ENCODE measurements at places on chromosomes 2 and 18.

DNA sequence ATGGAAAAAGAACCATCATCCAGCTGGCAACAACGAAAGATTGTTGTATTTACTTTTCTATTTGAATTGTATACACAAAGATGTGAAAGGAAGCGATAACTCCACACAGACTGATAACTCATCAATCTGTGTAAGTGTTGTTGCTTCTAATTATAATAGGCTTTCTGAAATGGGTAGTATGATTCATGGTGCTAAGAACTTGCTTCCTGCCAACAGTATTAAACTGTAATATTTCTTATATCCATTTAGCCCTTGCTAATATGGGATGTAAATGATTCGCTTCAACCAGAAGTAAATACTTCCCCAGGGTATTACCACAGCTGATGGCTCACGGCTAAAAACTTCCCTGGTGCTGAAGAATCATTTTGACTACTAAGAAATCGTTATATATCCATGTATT lies 70.2 kb downstream of the TMEM163 start:
- no peak for DNase-seq

GRCh38 chr2:236552581-236553363 lies 16.9 kb upstream of the ACKR3 start:
- DNase-seq, result no peak

DNA sequence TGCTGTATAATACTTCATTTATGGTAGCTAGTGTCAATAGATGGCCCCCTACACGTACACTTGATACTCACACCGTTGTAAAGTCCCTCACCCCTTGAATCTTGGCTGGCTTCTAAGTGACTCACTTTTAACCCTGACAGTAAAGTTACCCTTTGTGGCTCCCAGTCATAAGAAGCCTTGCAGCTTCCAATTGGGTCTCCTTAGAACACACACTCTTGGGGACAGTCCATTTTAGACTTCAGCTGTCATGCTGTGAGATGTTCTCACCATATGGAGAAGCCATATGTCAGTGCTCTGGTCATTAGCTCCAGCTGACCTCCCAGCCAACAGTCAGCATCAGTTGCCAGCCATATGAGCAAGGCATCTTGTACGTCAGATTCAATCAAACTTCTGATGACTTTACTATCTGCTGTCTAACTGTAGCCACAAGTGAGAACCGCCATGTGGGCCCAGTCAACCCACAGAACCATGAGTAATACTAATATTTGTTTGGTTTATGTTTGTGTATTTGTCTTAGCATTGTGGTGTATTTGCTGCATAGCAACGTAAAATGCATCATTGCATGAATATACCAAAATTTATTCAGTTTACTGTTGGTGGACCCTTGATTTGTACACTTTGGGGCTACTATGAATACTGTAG lies 68.3 kb downstream of the PTPN4 start:
- DNase-seq, result no peak

DNA sequence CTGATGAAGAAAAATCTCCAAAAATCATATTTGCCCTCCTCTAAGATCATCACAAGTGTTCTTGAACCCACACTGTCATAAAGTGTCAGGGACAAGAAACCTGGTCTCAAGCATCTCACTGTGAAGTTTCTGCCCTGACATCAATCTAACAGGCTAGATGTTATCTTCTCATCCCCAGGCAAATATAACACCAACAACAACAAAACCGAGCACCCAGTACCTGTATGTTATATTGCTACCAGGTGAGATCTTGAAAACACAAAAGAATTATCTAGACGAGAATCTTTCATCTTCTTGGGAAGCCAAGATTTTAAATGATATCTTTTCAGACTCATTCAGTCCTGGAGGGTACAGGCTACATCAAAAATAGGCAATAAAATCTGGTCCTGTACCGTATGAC lies 8.8 kb upstream of the MAP4K3 start:
- no peak for DNase-seq

GRCh38 chr2:48699348-48699930 lies 56.1 kb downstream of the LHCGR start:
- no peak for DNase-seq

DNA sequence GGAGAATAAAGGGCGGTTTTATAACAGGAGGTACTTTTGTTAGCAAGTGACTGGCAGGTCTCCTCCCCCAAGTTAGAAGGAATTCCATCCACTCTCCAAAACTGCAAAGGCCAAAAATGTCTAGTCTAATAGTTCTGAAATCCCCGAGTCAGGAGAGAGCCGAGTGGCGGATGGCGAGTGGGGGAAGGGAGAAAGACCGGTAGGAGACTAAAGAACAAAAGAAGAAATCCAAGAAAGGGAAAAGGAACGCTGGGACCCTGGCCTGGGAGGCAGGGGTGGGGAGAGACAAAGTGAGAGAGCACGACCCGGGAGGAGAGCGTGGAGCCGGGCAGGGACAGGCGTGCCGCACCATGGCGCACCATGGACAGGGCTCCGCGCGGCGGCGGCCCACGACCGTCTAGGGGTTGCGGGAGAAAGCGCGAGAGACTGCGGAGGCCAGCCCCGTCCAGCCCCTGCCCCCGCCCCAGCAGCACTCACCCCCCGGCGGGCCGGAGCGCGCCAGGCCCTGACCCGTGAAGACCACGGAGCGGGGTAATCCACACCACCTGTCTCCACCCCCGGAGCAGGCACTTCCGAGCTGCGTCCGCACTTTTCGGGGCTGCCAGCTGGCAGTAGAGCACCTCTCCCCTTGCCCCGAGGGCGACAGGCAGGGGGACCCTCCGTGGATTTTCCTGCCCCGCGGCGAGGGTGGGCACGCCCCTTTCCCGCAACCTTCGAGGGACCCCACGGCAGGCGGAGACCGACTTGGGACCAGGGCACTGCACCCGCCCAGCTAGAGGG lies 1.6 kb downstream of the CDH2 start:
- DNase-seq, result no peak

- DNase-seq, result no peak
These were observed 50.9 kb downstream of the FBLN7 start for GRCh38 chr2:112189001-112189556.

GRCh38 chr2:20111311-20112131 lies 60.1 kb upstream of the LAPTM4A start:
- no peak for DNase-seq

GRCh38 chr2:197450465-197450864 lies 2.9 kb upstream of the COQ10B start:
- DNase-seq, result no peak

GRCh38 chr2:643334-643733 lies 33.9 kb downstream of the TMEM18 start:
- DNase-seq, result no peak

GRCh38 chr2:65722028-65722778 lies 289.8 kb upstream of the SPRED2 start:
- no peak for DNase-seq

GRCh38 chr2:220143336-220143735 lies 515.9 kb downstream of the SLC4A3 start:
- DNase-seq, result peak; percentile 19

DNA sequence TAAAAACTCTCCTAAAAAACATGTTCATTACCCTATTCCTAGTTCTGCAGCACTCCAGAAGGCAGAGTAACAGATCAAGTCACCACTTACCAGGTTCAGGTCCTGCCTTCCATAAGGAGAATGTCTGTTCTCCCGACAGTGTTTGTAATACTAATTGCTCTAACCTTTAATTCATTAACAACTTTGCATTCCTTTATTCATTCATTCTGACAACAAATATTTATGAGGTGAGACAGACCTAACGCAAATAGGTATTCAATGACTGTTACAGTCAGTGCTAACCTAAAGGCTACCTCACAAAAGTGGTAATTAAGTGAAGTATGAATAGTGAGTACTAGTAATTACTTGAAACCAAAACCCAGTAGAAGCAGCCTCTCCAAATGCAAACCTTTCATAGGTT lies 224.0 kb downstream of the AFF3 start:
- no peak for DNase-seq

GRCh38 chr2:140680862-140681261 lies 1450.0 kb downstream of the LRP1B start:
- no peak for DNase-seq

DNA sequence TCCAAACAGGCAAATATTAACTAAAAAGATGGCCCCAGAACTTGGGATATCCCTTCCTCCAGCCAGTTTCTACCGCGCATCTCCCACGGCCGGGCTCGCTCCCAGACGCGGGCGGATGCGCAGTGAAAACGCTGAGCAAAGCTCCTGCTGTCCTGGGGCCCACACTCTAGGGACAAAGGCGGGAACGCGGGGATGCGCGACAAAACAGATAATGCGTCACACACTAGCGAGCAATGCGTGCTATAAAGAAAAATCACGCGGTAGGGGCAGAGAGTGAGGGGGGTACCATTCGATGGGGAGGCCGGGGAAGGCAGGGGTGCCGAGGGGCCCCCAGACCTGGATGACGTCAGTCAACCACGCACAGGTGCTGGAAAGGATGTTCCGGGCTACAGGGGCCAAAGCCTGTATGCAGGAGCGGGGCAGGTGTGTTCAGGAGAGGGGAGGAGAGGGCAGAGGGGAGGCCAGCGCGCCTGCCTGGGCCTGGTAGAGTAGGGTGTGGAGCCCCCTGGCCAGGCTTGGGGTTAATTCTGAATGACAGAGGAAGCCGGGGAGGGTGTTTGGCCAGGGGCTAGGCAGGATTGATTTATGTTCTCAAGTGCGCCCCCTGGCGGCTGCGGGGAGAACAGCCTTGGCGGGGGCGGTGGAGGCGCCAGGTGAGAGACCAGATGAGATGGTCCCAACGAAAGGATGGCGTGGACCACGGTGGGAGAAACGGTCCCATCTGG lies 14.9 kb upstream of the ITM2C start:
- DNase-seq, result no peak

DNA sequence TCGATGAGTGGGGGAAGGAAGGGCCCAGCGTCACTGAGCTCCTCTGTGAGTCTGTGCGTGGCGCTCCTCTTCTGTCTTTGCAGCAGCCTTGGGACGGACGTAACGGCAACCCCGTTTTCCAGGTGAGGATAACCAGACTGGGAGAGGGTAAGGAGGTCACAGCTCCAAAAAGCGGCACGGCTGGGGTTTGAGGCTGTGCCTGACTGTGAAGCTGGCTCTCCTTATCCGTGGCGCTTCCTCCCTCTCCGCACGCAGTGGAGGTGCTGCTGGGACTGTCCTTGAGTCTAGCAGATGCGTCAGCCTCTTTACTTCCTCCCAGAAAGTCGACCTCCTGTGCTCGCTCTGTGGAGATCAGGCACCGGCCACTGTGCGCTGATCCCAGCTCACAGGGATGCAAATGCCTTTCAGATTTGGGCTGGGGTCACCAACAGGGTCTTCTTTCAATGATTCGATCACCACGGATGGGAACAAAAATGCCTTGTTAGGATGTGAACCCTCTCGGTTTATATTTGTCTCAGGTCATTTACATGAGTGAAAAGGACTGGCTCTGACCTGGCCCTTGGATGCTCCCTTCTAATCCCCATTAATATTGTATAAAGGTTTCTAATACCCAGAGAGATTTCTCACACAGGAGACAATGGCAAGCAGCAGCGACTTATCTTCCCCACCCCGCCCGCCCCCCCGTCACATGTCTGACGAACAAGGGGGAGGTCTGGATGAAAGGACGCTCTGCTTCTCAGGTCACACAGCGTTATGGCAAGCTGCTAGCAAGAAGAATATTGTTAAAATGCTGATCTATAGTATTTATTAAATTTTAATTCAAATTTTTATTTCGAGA lies 30.1 kb upstream of the E2F6 start:
- no peak for DNase-seq

DNA sequence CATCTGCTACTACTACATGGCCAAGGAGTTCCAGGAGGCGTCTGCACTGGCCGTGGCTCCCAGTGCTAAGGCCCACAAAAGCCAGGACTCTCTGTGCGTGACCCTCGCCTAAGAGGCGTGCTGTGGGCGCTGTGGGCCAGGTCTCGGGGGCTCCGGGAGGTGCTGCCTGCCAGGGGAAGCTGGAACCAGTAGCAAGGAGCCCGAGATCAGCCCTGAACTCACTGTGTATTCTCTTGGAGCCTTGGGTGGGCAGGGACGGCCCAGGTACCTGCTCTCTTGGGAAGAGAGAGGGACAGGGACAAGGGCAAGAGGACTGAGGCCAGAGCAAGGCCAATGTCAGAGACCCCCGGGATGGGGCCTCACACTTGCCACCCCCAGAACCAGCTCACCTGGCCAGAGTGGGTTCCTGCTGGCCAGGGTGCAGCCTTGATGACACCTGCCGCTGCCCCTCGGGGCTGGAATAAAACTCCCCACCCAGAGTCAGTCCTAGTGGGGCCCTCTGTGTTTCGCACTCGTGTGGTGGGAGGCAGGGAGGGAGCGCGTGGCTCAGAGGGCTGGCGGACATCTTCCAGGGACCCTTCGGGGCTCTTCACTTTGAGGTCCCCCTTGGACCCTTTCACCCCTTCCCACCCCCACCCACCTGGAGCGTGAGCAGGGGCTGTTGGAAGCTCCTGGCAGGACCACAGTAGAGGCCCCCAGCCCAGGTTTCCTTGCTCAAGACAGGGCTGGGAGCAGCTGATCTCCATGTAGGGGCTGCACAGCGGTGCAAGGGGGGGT lies 5.7 kb downstream of the GPR35 start:
- no peak for DNase-seq

GRCh38 chr18:77461062-77461688 lies 211.5 kb downstream of the GALR1 start:
- DNase-seq, result no peak

DNA sequence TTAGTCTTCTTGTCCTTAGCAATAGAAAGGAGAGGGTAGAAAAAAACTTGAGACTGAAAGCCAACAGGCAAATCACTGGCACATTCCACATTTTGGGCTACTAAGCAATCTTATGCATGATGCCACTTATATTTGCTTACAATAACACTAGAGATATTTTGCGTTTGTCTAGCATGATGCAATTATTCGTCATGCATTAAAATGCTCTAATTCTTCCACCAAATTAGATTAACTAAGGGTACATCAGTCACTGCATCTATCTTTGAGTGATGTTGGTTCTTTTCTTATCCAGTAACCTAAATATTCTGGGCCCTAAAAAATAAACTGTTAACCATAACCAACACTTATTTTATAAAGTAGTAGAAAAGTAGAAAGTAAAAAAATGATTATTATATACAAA lies 1311.7 kb upstream of the CDH2 start:
- no peak for DNase-seq

- no peak for DNase-seq
These were observed 148.4 kb upstream of the SPRED2 start for GRCh38 chr2:65580824-65581223.

GRCh38 chr2:120393456-120393855 lies 47.5 kb downstream of the INHBB start:
- DNase-seq, result no peak

DNA sequence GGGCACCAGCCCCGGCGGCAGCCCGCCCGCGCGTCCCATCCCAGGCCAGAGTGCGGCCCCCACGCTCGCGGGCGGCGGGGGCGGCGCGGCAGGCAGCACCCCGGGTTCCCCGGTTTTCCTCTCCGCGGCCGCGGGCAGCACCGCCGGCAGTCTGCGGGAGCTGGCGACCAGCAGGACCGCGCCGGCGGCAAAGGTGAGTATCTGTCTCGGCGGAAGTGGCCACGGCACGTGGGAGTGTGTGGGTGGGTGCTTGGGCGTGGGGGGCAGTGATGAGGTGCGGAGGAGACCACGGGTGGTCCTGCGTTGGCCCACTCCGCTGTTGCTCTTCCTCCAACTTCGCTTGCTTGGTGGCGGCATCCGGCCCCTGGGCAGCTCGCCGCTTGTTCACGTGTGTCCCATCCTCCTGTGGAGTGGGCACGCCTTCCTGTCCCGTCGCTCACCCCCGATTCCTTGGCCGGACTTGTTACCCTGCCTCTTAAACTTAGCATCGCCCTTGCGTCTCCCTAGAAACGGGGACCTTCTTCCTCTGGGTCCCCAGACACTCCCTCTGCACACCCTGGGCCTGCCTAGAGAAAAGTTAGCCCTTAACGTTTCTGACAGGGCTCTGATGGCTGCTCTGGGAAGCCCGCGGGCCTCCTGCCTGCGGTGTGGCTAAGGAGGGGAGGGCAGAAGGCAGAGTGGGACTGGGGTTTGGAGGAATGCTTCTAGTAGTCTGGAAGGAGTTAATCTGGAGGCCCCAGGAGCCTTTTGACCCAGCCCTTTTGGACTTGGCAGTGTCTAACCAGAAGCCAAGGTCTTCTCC lies 1.1 kb downstream of the SH3RF3 start:
- DNase-seq, result no peak
